CD4-positive, alpha-beta memory T cell (primary cell): ENCODE measurements at places on chromosomes 2 and 18.

DNA sequence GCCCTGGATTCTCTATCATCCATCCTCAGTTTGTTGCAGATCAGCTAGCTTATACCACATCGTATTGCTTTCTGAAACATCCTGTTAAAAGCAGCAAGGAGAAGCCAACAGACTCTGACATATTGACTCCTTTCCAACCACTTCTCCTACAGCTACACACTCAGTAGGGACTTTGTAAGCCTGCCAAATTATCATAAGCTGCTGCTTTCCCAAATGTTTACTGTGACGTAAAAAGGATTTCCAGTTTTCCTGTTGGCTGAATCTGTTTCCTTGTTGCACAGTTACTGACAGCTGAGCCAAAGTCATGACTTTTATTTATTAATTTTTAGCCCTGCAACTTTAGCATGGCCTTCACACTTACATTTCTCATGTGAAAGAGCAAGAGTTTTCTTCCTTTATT is 294.3 kb downstream of the KCNJ3 start:
- DNase-seq, result no peak
- no peak overlapping the region for H3K27ac ChIP-seq
- H3K4me3 ChIP-seq, result no peak overlapping the region
- H3K4me1 ChIP-seq, result no peaks in the 10 kb centered on the region
- no peaks in the 10 kb centered on the region for H3K27me3 ChIP-seq

DNA sequence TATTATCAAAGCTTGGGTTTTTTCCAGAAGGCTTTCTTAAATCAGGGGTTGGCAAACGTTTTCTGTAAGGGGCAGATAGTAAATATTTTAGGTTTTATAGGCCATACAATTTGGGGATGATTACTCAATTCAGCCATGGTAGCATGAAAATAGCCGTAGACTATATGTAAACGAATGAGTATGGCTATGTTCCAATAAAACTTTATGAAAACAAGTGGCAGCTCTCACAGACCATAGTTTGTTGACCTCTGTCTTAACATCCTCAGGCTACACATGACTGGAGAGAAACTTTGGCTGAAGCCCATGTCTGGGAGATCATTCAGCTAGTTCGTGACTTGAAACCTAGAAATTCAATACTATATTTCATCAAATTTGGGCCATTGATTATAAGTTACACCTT is 30.2 kb downstream of the UGP2 start:
- no peak overlapping the region for H3K27ac ChIP-seq
- H3K4me1 ChIP-seq, result peaks cover 8% of the 10 kb centered on the region
- DNase-seq, result no peak
- no peaks in the 10 kb centered on the region for H3K27me3 ChIP-seq

DNA sequence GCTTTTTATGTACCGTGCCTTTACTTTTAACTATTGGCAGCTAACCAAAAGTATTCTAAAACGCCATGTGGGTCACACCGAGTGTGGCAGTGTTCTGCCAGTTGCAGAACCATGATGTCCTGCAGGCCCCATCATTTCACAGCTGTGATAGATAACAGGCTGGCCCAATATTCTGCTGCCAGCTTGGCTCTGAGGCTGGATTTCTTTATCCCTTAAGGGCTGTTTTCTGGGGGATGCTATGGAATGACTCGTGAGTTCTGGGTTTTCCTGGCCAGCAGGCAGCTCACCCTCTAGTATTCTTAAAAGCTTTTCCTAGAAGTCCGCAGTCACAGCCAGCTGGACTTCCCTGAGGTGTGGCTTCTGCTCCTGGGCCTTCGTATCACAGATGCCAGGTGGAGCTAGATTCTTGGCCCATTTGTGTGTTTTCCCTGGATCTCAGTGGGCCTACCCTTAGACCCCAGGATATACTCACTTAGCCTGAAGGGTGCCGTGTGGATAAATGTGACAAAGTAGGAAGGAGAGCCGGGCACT is 41.0 kb downstream of the FHOD3 start:
- no peaks in the 10 kb centered on the region for H3K4me1 ChIP-seq
- no peak overlapping the region for H3K4me3 ChIP-seq
- no peaks in the 10 kb centered on the region for H3K36me3 ChIP-seq
- DNase-seq, result no peak

DNA sequence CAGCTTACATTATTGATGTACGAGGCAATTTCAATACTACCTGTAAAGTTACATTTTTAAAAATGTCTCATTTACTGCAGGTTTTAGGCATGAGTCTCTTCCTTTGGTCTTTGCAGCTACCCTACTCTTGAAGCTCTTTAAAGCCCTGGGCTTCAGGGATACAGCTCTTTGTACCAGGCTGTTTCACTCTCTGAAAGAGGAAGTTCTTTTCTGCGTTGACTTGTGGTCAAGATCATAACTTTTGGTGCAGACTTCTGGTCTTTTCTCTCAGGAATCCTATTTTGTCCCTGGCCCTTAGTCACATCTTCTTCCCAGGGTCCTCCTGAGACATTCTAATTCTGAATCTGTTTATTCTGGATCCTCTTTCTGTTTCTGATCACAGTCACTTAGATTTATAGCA is 16.6 kb upstream of the HRH4 start:
- H3K4me3 ChIP-seq, result no peak overlapping the region
- no peaks in the 10 kb centered on the region for H3K27me3 ChIP-seq
- no peak for DNase-seq
- H3K27ac ChIP-seq, result no peak overlapping the region

DNA sequence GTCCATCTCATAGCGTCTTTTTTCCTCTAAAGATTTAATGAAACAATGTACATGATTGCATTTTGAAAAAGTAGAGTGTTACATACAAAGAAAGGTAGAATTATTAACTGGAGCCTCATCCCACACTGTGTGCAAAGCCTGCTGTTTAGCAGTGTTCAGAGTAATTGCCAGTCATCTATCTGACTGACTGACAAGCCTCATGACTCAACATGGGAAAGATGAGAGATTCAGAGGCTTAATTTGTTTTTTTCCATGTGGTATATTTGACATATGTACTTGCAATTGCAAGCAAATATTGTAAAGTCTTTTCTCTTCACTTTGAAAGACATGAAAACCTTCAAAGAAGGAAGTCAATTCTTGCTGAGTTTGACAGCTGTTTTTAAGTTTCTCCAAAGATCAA is 14.7 kb downstream of the PCARE start:
- H3K36me3 ChIP-seq, result no peaks in the 10 kb centered on the region
- H3K4me3 ChIP-seq, result no peak overlapping the region
- H3K4me1 ChIP-seq, result no peaks in the 10 kb centered on the region
- no peak overlapping the region for H3K27ac ChIP-seq
- DNase-seq, result no peak

GRCh38 chr2:44549856-44550255 is 188.1 kb downstream of the CAMKMT start:
- no peaks in the 10 kb centered on the region for H3K36me3 ChIP-seq
- H3K4me3 ChIP-seq, result no peak overlapping the region
- no peak overlapping the region for H3K27ac ChIP-seq
- H3K4me1 ChIP-seq, result no peaks in the 10 kb centered on the region
- DNase-seq, result no peak

DNA sequence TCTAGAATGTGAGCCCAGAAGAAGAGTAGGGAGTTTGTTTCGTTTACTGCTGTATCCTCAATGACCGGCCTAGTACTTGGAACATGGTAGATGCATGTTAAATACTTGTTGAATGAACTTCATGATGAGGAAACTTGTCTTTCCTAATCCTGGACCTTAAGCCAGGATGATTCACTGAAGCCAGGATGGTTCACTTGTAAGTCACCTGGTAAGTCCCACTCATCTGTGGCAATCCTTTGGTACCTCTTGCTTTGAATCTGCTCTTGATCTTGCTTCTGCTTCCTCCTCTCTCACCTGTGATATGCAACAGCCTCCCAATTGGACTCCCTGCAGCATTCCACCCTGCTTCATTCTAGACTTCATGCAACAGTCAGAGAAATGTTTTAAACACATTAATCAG is 43.6 kb downstream of the QPCT start:
- H3K4me3 ChIP-seq, result no peak overlapping the region
- peaks cover 29% of the 10 kb centered on the region for H3K4me1 ChIP-seq
- no peaks in the 10 kb centered on the region for H3K27me3 ChIP-seq
- DNase-seq, result no peak
- H3K36me3 ChIP-seq, result no peaks in the 10 kb centered on the region

DNA sequence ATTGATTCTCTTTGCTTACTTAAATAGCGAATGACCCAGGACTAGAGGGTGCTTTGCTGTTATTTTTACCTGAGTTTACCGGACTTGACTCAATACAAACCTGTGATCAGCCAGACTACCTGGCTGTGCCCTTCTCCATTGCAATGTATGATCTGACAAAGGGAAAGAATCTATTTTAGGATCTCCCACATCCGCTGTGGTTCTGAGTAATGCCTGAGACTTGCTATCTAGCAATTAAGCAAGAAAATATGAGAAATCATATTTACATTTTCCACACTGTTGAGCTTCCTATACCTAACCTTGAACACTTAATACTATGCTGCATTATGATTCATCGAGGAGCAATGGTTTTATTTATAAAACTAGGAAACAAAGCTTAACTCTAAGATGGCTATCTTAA is 215.2 kb downstream of the RAD51AP2 start:
- H3K27me3 ChIP-seq, result no peaks in the 10 kb centered on the region
- no peaks in the 10 kb centered on the region for H3K36me3 ChIP-seq
- no peak for DNase-seq
- no peak overlapping the region for H3K27ac ChIP-seq
- H3K4me1 ChIP-seq, result no peaks in the 10 kb centered on the region

GRCh38 chr18:57561261-57561660 is 25.2 kb downstream of the FECH start:
- H3K36me3 ChIP-seq, result no peaks in the 10 kb centered on the region
- no peak for DNase-seq
- no peak overlapping the region for H3K27ac ChIP-seq
- no peak overlapping the region for H3K4me3 ChIP-seq

DNA sequence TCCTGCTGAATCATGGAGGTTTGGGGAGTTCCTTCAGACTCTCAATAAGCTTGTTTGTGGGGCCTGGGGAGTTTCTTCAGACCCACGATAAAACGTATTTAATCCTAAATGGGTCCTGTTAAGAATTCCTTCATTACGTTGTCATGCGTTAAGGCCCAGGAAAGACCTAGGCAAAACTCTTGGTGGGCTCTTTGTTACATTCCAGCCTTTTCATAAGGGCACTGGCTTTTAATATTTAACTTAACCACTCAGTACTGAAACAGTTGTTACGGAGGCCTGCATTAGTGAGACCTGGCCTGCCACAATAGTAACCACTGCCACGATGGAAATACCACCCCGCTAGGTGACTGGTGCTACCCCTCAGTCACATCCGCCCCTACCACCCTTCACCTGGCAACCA is 17.5 kb upstream of the BIN1 start:
- no peak for DNase-seq
- H3K27me3 ChIP-seq, result no peaks in the 10 kb centered on the region
- H3K27ac ChIP-seq, result no peak overlapping the region
- H3K4me1 ChIP-seq, result no peaks in the 10 kb centered on the region

- H3K36me3 ChIP-seq, result no peaks in the 10 kb centered on the region
- H3K4me3 ChIP-seq, result no peak overlapping the region
- H3K27ac ChIP-seq, result no peak overlapping the region
- no peaks in the 10 kb centered on the region for H3K27me3 ChIP-seq
- H3K4me1 ChIP-seq, result no peaks in the 10 kb centered on the region
Observed at GRCh38 chr18:35938562-35938961, 33.9 kb upstream of the RMP24 start.

- no peaks in the 10 kb centered on the region for H3K36me3 ChIP-seq
- H3K4me3 ChIP-seq, result no peak overlapping the region
- DNase-seq, result no peak
- H3K27ac ChIP-seq, result no peak overlapping the region
Observed at GRCh38 chr2:30306522-30306921, 75.2 kb downstream of the LBH start.

- no peak overlapping the region for H3K4me3 ChIP-seq
- no peaks in the 10 kb centered on the region for H3K36me3 ChIP-seq
- H3K27me3 ChIP-seq, result no peaks in the 10 kb centered on the region
- peaks cover 34% of the 10 kb centered on the region for H3K4me1 ChIP-seq
- no peak overlapping the region for H3K27ac ChIP-seq
Observed at GRCh38 chr18:74370115-74370514, 54.5 kb downstream of the C18orf63 start.

DNA sequence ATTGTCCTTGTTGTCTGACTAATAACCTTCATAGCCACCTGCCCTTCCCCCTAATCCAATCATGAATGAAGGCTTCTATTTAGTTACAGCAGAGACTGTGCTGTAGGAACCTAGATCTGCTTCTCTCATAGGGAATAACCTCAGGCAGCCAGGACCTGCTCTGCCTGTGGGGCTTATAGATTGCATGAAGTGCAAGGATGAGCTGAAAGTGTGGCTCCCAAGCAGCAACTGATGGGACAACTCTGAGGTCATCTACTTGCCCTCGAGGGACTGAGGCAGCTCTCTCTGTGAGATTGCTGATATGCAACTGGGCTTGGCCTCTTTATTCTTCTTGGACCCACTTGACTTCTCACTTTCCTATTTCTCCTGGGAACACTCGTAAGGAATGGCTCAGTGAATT is 23.8 kb upstream of the SLC38A11 start:
- H3K27ac ChIP-seq, result no peak overlapping the region
- no peaks in the 10 kb centered on the region for H3K4me1 ChIP-seq
- no peaks in the 10 kb centered on the region for H3K36me3 ChIP-seq
- no peak for DNase-seq
- H3K4me3 ChIP-seq, result no peak overlapping the region
- H3K27me3 ChIP-seq, result no peaks in the 10 kb centered on the region

DNA sequence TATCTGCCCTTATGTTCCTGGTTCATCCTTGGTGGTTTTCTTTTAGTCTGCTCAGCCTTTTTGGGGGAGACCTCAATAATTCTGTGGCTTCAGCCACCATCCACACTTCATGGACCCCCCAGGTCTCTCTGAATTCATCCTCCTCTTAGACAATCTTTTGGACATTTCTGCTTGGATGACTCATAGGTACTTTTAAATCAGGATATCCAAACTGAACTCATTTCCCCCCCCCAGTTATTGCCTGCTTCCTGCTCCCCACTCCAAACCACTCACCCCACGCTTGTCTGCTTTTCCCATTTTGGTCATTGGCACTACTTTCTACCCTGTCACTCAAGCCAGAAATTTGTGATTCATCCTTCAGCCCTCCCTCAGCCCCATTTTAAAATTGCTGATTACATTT is 78.5 kb downstream of the TANC1 start:
- no peaks in the 10 kb centered on the region for H3K27me3 ChIP-seq
- no peaks in the 10 kb centered on the region for H3K4me1 ChIP-seq
- no peak overlapping the region for H3K4me3 ChIP-seq
- DNase-seq, result no peak
- no peaks in the 10 kb centered on the region for H3K36me3 ChIP-seq

- H3K4me3 ChIP-seq, result no peak overlapping the region
- DNase-seq, result no peak
- no peaks in the 10 kb centered on the region for H3K27me3 ChIP-seq
- H3K36me3 ChIP-seq, result no peaks in the 10 kb centered on the region
- H3K4me1 ChIP-seq, result no peaks in the 10 kb centered on the region
Observed at GRCh38 chr18:60996326-60996725, 336.9 kb upstream of the CDH20 start.

GRCh38 chr2:213022987-213023386 is 128.4 kb downstream of the IKZF2 start:
- no peak for DNase-seq
- H3K36me3 ChIP-seq, result no peaks in the 10 kb centered on the region
- H3K4me1 ChIP-seq, result no peaks in the 10 kb centered on the region
- H3K4me3 ChIP-seq, result no peak overlapping the region
- H3K27me3 ChIP-seq, result no peaks in the 10 kb centered on the region

GRCh38 chr18:42360716-42361115 is 405.7 kb downstream of the PIK3C3 start:
- H3K4me1 ChIP-seq, result no peaks in the 10 kb centered on the region
- no peak overlapping the region for H3K27ac ChIP-seq
- no peaks in the 10 kb centered on the region for H3K27me3 ChIP-seq
- H3K4me3 ChIP-seq, result no peak overlapping the region
- no peaks in the 10 kb centered on the region for H3K36me3 ChIP-seq
- no peak for DNase-seq
